ENCODE measurements at places on chromosomes 16 and 17.

GRCh38 chr16:86951831-86952598 is 365.2 kb downstream of the C16orf95 start:
- no peak for DNase-seq

GRCh38 chr17:48162946-48163506 is 55.5 kb downstream of the SNX11 start:
- no peak for DNase-seq

- DNase-seq: no peak
Measured at GRCh38 chr16:53092284-53092683, 37.5 kb downstream of the CHD9 start.

DNA sequence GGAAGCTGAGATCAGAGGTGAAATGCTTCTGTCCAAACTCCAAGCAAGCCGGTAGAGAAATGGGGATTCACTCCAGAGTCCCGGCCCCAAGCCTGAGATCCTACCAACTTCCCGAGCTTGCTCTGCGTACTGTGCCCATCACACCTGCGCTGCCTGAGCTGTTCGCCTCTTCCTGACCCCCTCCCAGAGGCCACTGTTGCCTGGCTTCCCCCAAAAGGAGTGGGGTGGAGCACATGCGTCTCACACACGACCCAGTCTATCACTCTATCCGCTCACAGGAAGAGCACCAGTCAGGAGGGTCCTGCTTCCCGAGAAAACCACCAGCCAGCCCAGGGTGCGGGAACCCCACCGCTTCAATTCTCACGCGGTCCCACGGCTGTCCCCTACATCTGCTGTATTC is 13.5 kb upstream of the C16orf95 start:
- no peak for DNase-seq

DNA sequence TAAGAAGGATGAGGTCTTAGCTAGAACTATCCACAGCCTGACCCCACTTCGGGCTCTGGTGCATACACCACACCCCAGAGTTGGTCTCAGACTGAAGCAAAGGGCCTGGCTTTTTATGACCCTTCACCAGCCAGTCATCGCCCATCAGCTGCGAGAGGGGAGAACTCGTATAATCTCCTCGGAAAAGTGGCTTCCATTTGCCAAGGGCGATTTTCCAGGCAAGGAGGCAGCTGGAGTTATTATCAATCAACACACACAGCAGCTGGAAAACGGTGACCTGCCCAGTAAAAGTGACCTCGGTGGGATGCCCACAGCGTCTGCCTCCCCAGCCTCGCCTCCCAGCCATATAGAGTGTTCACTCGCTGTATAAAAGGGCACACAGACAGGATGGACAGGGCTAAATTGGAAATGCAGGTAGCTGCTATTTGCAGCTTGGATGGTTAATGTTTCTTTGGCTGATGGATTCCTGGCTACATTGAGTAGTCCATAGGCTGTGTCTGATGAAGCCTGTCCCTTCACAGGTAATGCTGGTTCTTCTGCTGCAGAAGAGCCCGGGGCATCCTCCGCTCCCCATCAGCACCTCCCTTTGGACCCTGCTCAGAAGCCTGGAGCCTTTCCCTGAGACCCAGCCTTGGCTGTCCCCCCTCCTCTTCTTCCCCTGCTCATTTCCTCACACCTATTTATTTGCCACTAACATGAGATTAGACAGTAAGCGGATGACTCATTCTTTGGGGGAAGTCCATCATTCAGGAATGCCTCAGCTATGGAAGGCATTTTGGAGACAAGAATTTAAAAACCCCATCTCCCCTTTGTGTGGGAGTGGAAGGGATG is 45.7 kb downstream of the TMEM186 start:
- DNase-seq: no peak

GRCh38 chr17:18937981-18938691 is 13.8 kb upstream of the SLC5A10 start:
- DNase-seq: no peak

DNA sequence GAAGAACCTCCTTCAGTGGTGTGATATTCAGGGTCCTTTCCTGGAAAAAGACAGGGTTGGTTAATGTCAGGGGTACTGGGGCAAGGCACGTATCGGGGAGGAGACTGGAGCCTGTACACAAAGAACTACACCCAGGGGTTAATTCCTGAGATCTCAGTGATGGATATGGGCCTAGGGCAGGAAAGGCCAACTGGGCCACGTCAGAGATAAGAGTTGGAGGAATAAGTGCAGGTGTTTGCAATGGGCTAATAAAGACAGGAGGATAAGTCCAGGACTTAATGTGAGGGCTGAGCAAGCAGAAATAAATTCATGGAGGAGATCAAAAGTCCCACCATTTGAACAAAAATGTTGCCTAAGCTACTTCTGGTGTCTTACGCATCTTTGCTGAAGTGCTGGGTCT is 10.4 kb upstream of the HERPUD1 start:
- DNase-seq: no peak
